Epithelial cell of alveolus of lung (primary cell): ENCODE measurements at places on chromosomes 2 and 18. TPM values are rescaled to one million over a fixed set of nuclear protein-coding genes. Genes with fewer than 3 reads are reported as not detected.

The SOWAHC gene
- total RNA-seq, result 5.1 and 16.3 TPM in 2 replicates

The GYPC gene
- 93.2 and 195 TPM in 2 replicates for total RNA-seq

The ANO7 gene
- total RNA-seq, result 1.4 and 1.6 TPM in 2 replicates

The GPR17 gene
- total RNA-seq, result not detected in 2 replicates

The ALLC gene
- total RNA-seq, result not detected in 2 replicates
